Upper lobe of right lung (tissue), 1 donor: ENCODE measurements at places on chromosomes 5 and 9. TPM values are rescaled to one million over a fixed set of nuclear protein-coding genes. Genes with fewer than 3 reads are reported as not detected.

DNA sequence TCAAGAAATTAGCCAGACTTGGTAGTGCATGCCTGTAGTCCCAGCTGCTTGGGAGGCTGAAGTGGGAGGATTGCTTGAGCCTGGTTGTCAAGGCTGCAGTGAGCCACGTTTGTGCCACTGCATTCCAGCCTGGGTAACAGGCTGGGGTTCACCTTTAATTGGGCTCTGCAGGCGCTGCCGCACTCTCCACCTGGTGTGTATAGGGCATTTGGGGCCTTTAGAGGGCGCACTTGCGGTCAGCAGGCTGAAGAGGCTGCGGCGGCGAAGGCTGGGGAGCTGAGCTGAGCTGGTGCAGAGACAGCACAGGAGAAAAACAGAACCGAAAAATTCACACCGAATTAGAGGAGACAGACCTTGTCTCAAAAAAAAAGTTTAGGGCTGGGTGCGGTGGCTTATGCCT, 31.2 kb downstream of the CDK7 start:
- peaks cover 74% of the 10 kb centered on the region for H3K36me3 ChIP-seq
- no peak overlapping the region for H3K4me3 ChIP-seq
- H3K27ac ChIP-seq, result no peak overlapping the region
- H3K4me1 ChIP-seq, result no peaks in the 10 kb centered on the region
- no peak for DNase-seq

DNA sequence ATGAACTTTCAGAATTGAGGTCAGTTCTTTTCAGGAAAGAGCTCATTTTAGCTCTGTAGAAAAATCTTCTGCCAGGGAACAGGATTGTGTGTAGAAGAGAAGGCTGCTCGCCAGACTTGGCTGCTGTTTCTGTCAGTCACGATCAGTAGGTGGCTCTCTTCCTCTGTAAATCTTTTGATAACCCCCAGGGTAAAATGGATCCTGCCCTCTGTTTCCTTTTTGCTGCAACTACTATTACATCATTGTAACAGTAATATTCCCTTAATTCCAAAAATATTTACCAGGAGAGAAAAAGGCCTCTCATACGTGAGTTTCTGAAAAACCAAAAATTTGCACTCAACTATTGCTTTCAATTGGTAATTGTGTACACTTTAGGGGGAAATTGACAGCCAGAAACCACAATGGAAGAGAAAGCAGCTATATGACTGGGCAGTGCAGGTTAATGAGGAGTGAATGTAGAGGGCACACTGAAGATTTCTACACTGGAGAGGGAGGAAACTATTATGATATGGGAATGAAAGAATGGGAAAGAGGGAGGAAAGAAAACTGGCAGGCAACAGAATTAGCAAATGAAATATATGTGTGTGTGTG, 12.3 kb downstream of the IFNA21 start:
- no peaks in the 10 kb centered on the region for H3K36me3 ChIP-seq
- H3K27me3 ChIP-seq, result no peaks in the 10 kb centered on the region
- no peak for DNase-seq
- H3K4me1 ChIP-seq, result peaks cover 8% of the 10 kb centered on the region
- no peak overlapping the region for H3K4me3 ChIP-seq
- H3K27ac ChIP-seq, result no peak overlapping the region

- H3K4me1 ChIP-seq, result no peaks in the 10 kb centered on the region
- no peak for DNase-seq
- H3K27ac ChIP-seq, result no peak overlapping the region
- no peaks in the 10 kb centered on the region for H3K36me3 ChIP-seq
- no peaks in the 10 kb centered on the region for H3K27me3 ChIP-seq
Observed at GRCh38 chr5:108654051-108654450, 93.6 kb upstream of the FER start.

DNA sequence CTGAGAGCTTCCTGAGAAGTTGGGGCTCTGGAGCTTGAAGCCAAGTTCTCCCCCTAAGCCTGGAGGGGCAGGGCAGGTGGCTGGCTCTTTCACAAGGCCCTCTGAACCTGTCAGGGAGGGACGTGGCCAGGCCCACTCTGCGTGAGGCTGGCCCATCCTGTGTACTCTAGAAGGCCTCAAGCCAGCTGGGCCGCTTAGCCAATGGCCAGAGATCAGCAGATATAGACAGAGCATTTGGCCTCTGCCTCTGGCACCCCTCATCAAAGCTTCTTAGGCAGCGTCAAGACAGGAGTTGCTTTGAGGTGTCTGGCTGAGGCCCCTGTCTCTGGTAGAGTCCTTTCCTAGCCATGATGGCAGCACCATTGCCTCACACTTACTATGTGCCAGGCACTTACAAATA, 105.6 kb downstream of the FGF18 start:
- H3K4me1 ChIP-seq, result peaks cover 16% of the 10 kb centered on the region
- H3K27me3 ChIP-seq, result no peaks in the 10 kb centered on the region
- no peaks in the 10 kb centered on the region for H3K36me3 ChIP-seq

The PCDHGA1 gene
- 0.46 TPM for total RNA-seq

DNA sequence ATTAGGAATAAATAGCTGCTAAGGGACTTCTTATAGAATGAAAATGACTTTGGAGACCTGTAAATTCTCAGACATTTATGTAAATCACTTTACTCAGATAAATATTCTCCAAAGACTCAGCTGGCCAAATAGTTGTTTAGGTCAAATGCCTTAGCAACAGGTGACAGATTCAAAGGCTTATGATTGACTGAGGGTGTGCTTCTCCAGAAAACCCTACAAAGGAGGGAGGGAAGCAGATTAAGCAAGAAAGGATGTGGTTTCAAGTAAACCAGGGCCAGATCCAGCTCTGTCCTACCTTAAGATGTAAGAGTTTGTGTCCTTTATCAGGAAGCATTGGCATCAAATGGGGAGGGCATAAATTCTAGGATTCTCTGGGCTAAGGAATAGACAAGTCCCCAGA, 433.0 kb downstream of the TLE1 start:
- H3K36me3 ChIP-seq, result no peaks in the 10 kb centered on the region
- H3K4me3 ChIP-seq, result no peak overlapping the region
- no peaks in the 10 kb centered on the region for H3K27me3 ChIP-seq

DNA sequence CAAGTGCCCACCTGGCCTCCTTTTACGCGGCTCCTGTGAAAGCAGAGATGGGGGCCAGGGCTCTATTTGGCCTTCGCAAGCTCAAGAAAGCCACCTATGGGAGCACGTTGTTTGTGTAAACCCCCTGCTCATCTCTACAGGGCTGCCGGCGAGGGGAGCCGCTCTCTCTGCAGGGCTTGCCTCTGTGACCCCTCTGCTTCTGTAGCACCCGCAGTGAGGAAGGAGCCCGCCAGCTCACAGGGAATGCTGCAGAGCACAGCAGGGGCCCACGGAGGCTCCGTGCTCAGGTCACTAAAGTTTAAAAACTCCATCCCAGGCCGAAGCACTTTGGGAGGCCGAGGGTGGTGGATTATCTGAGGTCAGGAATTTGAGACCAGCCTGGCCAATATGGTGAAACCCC, 376.8 kb downstream of the IRX2 start:
- H3K27me3 ChIP-seq, result no peaks in the 10 kb centered on the region
- no peaks in the 10 kb centered on the region for H3K4me1 ChIP-seq
- no peak overlapping the region for H3K4me3 ChIP-seq
- H3K27ac ChIP-seq, result no peak overlapping the region
- no peak for DNase-seq
- H3K36me3 ChIP-seq, result no peaks in the 10 kb centered on the region

The IL4 gene
- not detected for total RNA-seq

- H3K4me1 ChIP-seq, result peaks cover 97% of the 10 kb centered on the region
- H3K4me3 ChIP-seq, result no peak overlapping the region
- no peaks in the 10 kb centered on the region for H3K27me3 ChIP-seq
Observed at GRCh38 chr9:124264823-124265233, 7.1 kb downstream of the NEK6 start.

DNA sequence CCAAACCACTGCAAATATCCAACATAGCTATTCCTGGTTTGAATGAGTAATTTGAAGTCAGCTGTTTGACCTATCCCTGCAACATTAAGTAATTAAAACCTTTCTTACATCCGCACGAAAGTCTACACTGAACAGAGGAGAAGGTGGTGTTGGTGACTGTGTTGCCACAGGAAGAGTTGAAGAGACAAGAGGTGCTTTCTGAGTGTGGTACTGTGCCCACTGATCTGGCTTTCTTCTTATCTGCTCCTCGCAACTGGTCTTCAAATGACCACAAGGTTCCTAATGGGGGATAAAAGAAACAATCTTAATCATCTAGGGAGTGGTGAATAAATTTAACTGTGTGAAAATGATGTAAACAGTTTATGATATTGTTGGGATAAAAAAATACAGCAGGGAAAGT, 29.4 kb upstream of the PDCL start:
- no peak overlapping the region for H3K27ac ChIP-seq
- H3K4me1 ChIP-seq, result no peaks in the 10 kb centered on the region
- no peak for DNase-seq
- H3K27me3 ChIP-seq, result no peaks in the 10 kb centered on the region

The C9orf50 gene
- total RNA-seq, result not detected
